CD14-positive monocyte (primary cell): ENCODE measurements at places on chromosomes 12 and 14. TPM values are rescaled to one million over a fixed set of nuclear protein-coding genes. Genes with fewer than 3 reads are reported as not detected.

Gene GALNT9
- polyA plus RNA-seq = not detected

Gene CD27
- 1.2 TPM for polyA plus RNA-seq

Gene LTB4R2
- 2.7 TPM for polyA plus RNA-seq

Gene PDE3A
- not detected in 2 replicates for polyA plus RNA-seq

Gene ACOT6
- polyA plus RNA-seq = not detected

Gene VAMP1
- polyA plus RNA-seq = 0.85 TPM

Gene TBC1D30
- 1.1 TPM for polyA plus RNA-seq

Gene LALBA
- polyA plus RNA-seq = not detected

Gene COPZ1
- polyA plus RNA-seq = 52.6 and 78.9 TPM in 2 replicates

DNA sequence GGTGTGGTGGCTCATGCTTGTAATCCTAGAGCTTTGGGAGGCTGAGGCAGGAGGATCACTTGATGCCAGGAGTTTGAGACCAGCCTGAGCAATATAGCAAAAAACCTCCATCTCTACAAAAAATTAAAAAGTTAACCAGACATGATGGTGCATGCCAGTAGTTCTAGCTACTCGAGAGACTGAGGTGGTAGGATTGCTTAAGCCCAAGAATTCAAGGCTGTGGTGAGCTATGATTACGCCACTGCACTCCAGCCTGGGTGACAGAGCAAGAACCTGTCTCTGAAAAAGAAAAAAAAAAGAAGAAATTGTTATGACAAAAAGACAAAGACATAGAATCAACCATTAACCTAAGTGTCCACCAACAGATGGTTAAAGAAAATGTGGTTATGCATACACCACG, 2.1 kb upstream of the ATP23 start:
- peak overlapping the region; percentile 39 for H3K4me3 ChIP-seq
- H3K27ac ChIP-seq = peak overlapping the region; percentile 93
- peaks cover 55% of the 10 kb centered on the region for H3K4me1 ChIP-seq
- no peaks in the 10 kb centered on the region for H3K36me3 ChIP-seq
- no peaks in the 10 kb centered on the region for H3K27me3 ChIP-seq

GRCh38 chr12:28742791-28743190, 406.3 kb upstream of the FAR2 start:
- no peak for DNase-seq
- no peaks in the 10 kb centered on the region for H3K27me3 ChIP-seq
- H3K4me1 ChIP-seq = no peaks in the 10 kb centered on the region
- no peak overlapping the region for H3K27ac ChIP-seq

DNA sequence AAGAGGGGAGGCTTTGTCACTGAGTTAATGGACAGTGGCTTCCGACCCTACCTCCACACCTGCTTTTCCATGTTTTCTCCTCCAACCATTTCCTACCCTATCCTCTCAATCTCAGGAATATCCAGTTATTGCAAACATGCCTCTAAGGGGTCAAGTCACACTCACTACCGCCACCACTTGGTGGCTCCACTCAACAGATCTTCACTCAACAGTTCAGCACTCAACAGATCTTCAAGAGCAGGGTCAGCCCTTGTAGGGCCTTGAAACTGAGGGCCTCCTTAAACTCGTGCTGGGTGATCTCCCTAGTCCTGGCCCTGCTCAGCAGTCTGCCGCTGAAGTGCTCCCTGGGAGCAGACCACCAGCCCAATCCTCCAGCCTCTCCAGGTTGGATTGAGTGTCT, 14.2 kb downstream of the ZNF641 start:
- no peak overlapping the region for H3K4me3 ChIP-seq
- no peak for DNase-seq
- peak overlapping the region; percentile 27 for H3K27ac ChIP-seq
- H3K4me1 ChIP-seq = peaks cover 43% of the 10 kb centered on the region
- H3K36me3 ChIP-seq = peaks cover 7% of the 10 kb centered on the region
- H3K27me3 ChIP-seq = no peaks in the 10 kb centered on the region

DNA sequence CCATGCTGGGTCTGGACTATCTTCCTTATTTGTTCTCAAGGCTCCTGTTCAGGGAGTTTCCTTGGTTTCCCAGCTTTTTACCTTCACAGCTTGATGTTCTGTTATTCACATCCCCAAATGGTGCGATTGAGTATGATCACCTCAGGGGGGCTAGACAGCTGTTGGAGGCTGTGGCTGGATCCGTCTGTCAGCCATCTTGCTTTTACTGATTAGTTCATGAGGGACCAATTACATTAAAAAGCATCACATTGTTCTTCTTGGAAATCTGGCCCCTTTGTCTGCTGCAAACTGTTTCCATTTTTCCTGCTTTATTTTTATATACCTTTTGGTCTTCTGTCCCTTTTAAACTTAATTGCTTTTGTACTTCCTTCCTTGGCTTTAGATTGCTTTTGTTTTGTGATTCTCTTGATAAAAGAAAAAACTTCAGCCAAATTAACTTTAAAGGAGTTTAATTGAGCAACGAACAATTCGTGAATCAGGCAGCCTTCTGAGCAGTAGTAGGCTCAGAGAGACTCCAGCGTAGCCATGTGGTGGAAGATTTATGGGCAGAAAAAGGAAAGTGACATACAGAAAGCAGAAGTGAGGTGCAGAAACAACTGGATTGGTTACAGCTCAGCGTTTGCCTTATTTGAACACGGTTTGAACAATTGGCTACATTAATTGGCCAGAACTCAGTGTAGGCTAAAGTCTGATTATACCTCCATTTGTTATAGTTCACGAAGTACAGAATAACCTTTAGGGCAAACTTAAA, 208.7 kb downstream of the AEBP2 start:
- H3K36me3 ChIP-seq = no peaks in the 10 kb centered on the region
- no peaks in the 10 kb centered on the region for H3K27me3 ChIP-seq
- H3K4me3 ChIP-seq = no peak overlapping the region

DNA sequence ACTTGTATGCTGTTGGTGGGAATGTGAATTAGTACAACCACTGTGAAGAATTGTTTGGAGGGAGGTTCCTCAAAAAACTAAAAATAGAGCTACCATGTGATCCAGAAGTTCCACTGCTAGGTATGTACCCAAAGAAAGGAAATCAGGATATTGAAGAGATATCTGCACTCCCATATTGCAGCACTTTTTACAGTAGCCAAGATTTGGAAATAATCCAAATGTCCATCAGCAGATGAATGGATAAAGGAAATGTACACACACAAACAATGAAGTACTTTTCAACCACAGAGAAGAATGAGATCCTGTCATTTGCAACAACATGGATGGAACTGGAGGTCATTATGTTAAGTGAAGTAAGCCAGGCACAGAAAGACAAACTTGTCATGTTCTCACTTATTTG, 25.9 kb downstream of the TIGAR start:
- no peak overlapping the region for H3K4me3 ChIP-seq
- no peak for DNase-seq
- no peaks in the 10 kb centered on the region for H3K4me1 ChIP-seq
- no peaks in the 10 kb centered on the region for H3K27me3 ChIP-seq
- H3K36me3 ChIP-seq = peaks cover 51% of the 10 kb centered on the region

DNA sequence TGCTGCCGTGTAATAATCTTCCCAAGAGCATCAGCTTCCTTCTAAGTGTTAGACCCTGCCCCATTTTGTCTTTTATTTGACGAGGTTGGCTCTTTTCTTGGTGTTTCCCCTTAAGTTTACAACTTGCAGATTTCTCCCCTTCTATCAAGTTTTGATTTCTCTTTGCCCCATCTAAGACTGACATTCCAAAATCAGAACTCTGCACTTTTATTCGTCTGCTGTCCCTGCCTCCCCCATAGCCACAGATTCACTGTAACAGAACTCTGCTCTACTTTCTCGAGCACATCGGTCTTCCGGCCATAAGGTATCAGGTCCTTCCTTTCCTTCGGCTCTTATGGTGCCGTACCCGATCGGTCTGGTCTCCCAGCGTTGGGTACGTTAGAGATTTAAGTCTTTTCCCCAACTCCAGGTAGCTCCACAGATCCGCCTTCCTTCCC, 563 bp downstream of the DCP1B start:
- peak overlapping the region; percentile 79 for H3K4me3 ChIP-seq
- peak overlapping the region; percentile 66 for H3K27ac ChIP-seq
- no peaks in the 10 kb centered on the region for H3K27me3 ChIP-seq
- no peak for DNase-seq

DNA sequence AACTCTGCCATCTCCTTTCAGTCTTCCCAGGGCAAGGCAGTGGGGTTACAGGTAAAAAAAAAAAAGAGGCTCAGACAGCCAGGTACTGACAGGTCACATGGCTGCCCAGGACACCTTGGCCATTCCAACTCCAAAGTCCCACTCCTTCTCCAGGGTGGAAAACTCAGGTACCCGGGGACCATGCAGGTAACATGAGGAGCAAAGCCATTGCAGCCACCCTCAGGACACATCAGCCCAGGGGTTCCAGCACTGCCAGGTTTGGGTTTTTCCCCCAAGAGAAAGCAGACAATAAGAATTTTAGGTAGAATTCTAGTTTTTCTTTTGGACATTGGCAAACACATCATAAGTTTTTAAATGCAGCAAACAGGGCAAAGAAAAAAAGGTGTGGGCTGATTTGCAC, 15.3 kb downstream of the FAM222A start:
- peaks cover 4% of the 10 kb centered on the region for H3K27me3 ChIP-seq
- H3K36me3 ChIP-seq = no peaks in the 10 kb centered on the region
- H3K4me3 ChIP-seq = no peak overlapping the region
- no peaks in the 10 kb centered on the region for H3K4me1 ChIP-seq

- no peak for DNase-seq
- H3K4me1 ChIP-seq = peaks cover 28% of the 10 kb centered on the region
- no peak overlapping the region for H3K27ac ChIP-seq
- no peaks in the 10 kb centered on the region for H3K36me3 ChIP-seq
- H3K27me3 ChIP-seq = peaks cover 56% of the 10 kb centered on the region
Measured at GRCh38 chr12:57764662-57765002, 2.2 kb downstream of the CYP27B1 start.

GRCh38 chr12:18888047-18888446, 150.1 kb downstream of the CAPZA3 start:
- no peak for DNase-seq
- H3K27ac ChIP-seq = no peak overlapping the region
- H3K36me3 ChIP-seq = no peaks in the 10 kb centered on the region
- H3K4me1 ChIP-seq = no peaks in the 10 kb centered on the region
- no peak overlapping the region for H3K4me3 ChIP-seq
- H3K27me3 ChIP-seq = no peaks in the 10 kb centered on the region

- H3K4me3 ChIP-seq = no peak overlapping the region
- H3K4me1 ChIP-seq = no peaks in the 10 kb centered on the region
- no peaks in the 10 kb centered on the region for H3K27me3 ChIP-seq
- no peak for DNase-seq
- H3K36me3 ChIP-seq = no peaks in the 10 kb centered on the region
Measured at GRCh38 chr12:127334912-127335644, 931.9 kb upstream of the TMEM132C start.

- peaks cover 16% of the 10 kb centered on the region for H3K36me3 ChIP-seq
- peaks cover 100% of the 10 kb centered on the region for H3K4me1 ChIP-seq
- no peak overlapping the region for H3K4me3 ChIP-seq
- peak overlapping the region; percentile 94 for H3K27ac ChIP-seq
- DNase-seq = no peak
Measured at GRCh38 chr12:120229487-120230325, 28.8 kb upstream of the RPLP0 start.

DNA sequence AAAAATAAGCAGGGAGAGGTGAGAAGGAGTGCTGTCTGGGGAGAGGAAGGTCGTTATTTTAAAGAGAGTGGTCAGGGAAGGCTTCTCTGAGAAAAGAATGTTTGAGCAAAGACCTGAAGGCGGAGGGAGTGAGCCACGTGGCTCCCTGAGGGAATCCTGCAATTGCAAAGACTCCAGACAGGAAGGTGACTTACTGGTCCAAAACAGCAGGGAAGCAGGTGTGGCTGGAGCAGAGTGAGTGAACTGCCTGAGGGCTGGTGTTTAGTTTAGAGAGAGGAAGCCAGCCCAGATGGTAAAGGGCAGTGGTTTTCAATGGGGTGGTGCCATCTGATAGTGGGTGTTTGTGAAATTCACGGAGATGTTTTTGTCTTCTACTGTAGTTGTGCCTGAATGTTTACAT, 58.8 kb upstream of the LTA4H start:
- H3K27ac ChIP-seq = no peak overlapping the region
- no peaks in the 10 kb centered on the region for H3K36me3 ChIP-seq
- H3K4me3 ChIP-seq = no peak overlapping the region
- peaks cover 5% of the 10 kb centered on the region for H3K4me1 ChIP-seq
- no peaks in the 10 kb centered on the region for H3K27me3 ChIP-seq

GRCh38 chr12:15982471-15982870, 71.3 kb downstream of the DERA start:
- no peaks in the 10 kb centered on the region for H3K4me1 ChIP-seq
- no peaks in the 10 kb centered on the region for H3K27me3 ChIP-seq
- no peak for DNase-seq
- H3K4me3 ChIP-seq = no peak overlapping the region
- H3K27ac ChIP-seq = no peak overlapping the region

DNA sequence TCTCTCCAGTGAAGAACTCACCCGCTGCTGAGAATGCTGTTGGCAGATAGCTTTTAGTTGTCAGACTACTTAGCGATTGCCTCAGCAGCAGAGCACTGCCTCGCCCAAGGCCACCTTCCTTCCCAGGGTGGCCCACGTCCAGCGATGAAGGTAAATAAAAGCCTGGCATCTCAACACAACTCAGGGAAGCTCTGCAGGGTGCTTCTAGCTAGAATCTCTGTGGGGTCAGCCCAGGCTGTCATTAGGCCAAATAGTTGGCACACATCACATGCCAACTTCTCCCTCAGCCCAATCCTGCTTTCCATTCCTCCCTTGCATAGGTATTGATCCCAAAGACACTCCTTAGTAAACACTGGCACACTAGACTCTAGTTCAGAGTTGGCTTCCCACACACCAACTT, 368.1 kb upstream of the TMTC1 start:
- H3K27ac ChIP-seq = no peak overlapping the region
- H3K4me3 ChIP-seq = no peak overlapping the region
- no peaks in the 10 kb centered on the region for H3K27me3 ChIP-seq
- H3K4me1 ChIP-seq = no peaks in the 10 kb centered on the region

- no peaks in the 10 kb centered on the region for H3K36me3 ChIP-seq
- H3K27me3 ChIP-seq = no peaks in the 10 kb centered on the region
- peak overlapping the region; percentile 31 for H3K27ac ChIP-seq
- peaks cover 48% of the 10 kb centered on the region for H3K4me1 ChIP-seq
- DNase-seq = no peak
Measured at GRCh38 chr12:27226407-27226929, 17.6 kb upstream of the STK38L start.

GRCh38 chr12:88549929-88550328, 30.3 kb downstream of the KITLG start:
- H3K27me3 ChIP-seq = no peaks in the 10 kb centered on the region
- no peaks in the 10 kb centered on the region for H3K36me3 ChIP-seq
- H3K4me1 ChIP-seq = no peaks in the 10 kb centered on the region
- DNase-seq = no peak

GRCh38 chr12:125330645-125331341, 265.6 kb downstream of the AACS start:
- H3K27me3 ChIP-seq = peaks cover 23% of the 10 kb centered on the region
- H3K4me3 ChIP-seq = no peak overlapping the region
- H3K4me1 ChIP-seq = no peaks in the 10 kb centered on the region
- no peaks in the 10 kb centered on the region for H3K36me3 ChIP-seq

DNA sequence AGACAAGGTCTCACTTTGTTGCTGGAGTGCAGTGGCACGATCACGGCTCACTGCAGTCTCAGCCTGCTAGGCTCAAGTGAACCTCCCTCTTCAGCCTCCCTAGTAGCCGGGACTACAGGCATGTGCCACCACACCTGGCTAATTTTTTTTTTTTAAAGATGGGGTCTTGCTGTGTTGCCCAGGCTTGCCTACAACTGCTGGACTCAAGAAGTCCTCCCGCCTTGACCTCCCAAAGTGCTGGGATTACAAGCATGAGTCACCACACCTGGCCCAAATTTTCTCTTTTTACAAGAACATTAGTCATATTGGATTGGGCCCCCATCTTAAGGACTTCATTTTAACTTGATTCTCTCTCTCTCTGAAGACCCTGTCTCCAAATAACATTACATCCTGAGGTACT, 7.0 kb upstream of the HECTD4 start:
- no peak overlapping the region for H3K27ac ChIP-seq
- DNase-seq = no peak
- H3K4me1 ChIP-seq = peaks cover 22% of the 10 kb centered on the region
- H3K4me3 ChIP-seq = no peak overlapping the region
- no peaks in the 10 kb centered on the region for H3K36me3 ChIP-seq
